ENCODE measurements at places on chromosomes 12 and 14.

GRCh38 chr14:61454545-61454944 is 133.2 kb downstream of the PRKCH start:
- no peak for DNase-seq

- no peak for DNase-seq
These were observed 858 bp upstream of the ANKRD13A start for GRCh38 chr12:109998241-109998903.

DNA sequence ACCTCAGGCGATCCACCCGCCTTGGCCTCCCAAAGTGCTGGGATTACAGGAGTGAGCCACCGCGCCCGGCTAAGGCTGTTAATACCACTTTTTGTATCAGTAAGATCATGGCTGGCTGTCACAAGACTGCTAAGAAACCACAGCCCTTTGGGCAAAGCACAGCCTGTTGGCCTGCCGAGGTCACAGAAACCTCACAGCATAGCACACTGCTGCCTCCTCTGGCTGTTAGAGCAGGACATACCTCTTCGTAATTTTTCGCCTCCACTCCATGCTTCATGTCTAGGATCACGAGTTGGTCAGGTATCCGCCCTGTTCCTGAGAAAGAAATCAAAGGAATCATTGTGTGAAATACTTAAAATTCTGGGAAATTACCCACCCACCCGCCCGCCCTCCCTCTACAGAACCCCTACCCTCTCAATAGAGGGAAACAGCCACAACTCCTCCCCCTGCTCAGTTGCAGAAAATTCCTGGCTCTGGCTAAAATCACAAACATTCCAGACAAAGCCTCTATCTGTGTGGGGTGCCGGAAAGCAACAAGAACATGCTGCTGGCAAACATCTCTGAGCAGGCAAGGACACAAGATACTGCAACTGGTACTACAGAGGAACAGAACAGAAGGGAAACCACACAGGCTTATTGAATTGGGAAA is 20.7 kb upstream of the NEK9 start:
- DNase-seq = no peak

- no peak for DNase-seq
These were observed 9.0 kb downstream of the LPAR5 start for GRCh38 chr12:6626654-6627283.

DNA sequence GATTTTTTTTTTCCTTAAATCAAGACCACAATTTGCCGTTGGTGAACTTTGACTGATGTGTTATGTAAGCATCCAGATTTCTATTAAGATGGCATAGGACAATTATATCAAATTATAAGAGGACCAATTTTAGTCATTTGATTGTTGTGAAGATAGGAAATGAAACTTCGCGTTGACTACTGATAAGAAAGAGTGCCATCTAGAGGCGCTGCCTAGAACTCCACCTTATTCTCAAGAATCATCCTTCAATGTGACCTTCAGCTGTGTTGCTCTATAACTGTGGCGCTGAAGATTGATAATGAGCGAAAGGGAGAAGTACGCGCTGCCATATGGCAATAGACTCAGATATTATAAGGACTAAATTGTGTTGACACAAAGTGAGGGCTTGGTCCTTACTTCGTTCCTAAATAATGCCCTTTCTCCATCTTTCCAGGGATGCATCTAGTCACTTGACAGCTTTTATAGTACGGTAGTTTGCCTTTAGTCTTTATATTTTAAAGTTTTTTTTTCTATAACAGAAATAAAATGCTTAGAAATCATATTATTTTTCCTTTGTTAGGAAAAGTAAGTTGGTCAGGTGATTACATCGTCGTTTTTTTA is 350.8 kb upstream of the STXBP6 start:
- no peak for DNase-seq

- DNase-seq = no peak
These were observed 66.3 kb upstream of the ESRRB start for GRCh38 chr14:76309572-76310162.

GRCh38 chr14:93932642-93933041 is 5.5 kb downstream of the FAM181A start:
- DNase-seq = no peak

DNA sequence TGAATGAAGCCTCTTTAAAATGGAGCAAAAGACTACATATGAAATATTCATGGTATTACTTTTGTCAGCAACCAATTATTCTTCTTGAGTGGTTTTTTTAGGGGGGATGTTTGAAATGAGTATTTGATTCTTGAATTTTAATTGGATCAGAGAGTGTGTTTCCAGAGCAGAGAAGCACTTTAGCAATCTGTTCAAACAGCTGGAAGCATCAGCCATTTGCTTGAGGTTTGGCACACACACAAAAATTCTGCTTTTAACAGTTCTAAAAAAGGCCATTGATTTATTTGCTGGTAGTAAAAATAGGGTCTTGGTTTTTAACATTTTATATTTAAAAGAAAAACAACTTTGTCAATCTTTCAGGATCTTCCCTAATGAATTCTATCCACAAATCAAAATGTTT is 292.7 kb downstream of the LRFN5 start:
- no peak for DNase-seq

- no peak for DNase-seq
These were observed 3.4 kb upstream of the HOXC9 start for GRCh38 chr12:53996240-53997203.

- DNase-seq = no peak
These were observed 148.2 kb downstream of the ADGRD1 start for GRCh38 chr12:131101703-131102492.
